ENCODE measurements at places on chromosomes 11 and 22.
A peak's percentile ranks its signal among the peaks of the same experiment; 100 is the strongest.

DNA sequence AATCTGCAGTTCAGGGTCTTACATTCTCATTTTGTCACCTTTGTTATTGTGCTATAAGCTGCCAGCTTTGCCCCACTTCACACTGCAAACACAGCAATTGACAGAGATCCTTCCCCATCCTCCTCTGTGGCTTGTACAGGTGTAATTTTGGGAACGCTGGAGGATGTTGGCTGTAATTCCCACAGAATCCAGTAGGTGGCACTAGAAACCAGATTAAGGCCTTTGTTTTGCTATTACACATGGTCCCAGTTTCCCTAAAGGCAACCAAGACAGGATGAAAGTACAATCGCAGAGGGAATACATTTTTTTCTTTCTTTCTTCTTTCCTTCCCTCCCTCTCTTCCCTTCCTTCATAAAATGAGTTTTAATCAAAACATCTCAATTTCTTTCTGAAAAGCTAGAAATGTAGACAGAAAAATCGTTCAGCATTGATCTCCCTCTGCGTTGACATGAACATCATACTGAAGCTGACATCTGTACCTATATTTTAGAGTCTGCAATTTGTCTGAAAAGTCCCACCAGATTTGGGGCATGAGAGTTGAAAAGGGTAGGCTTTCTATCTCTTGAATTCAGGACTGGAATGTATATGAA is 21.3 kb upstream of the NELL1 start:
- DNase-seq = peak; percentile 12

GRCh38 chr22:46929046-46929709 is 166.7 kb downstream of the TBC1D22A start:
- DNase-seq = no peak

DNA sequence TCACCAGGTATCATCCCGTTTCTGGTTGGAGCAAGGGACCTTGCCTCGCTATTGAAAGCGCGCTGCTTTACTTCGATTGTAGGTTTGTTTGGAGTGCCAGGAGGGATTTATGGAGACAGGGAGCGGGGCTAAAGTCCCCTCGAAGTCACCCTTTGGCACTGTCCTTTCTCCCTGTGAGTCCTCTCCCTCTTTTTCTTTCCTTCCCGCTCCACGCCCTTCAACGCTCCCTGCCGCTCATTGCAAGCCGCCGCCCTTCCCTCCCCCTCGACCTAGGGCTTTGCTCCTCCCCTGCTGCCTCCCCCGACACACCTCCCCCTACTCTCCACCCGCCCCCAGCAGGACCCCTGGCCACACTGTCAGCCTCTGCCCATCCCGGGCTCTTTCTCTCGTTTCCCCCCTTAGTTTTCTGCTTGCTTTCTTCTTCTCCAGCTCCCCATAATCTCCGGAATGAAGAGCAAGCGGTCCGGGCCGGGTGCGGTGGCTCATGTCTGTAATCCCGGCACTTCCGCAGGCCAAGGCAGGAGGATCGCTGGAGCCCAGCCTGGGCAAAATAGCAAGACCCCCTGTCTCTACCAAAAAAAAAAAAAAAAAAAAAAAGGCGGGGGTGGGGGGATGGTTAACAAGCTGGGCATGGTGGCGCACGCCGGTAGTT is 41.0 kb downstream of the AHNAK start:
- DNase-seq = no peak

DNA sequence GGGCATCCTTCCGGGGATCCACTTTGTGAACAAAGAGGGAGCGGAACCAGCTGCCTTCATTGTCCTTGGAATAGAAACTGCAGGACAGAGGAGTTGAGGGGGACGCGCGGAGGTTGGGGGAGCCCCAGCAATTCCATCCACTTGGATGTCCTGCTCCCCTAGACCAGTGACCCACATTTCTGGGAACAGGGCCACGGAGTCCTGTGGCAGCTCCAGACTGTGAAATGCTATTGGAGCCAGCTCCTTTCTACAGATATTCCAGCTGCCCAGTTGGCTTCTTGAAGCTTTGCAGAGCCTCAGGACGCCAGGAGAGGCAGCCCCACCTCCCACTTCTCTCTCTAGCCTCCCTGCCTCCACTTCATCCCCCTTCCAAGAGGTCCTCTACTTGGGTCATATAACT is 10.5 kb downstream of the NIPSNAP1 start:
- DNase-seq = no peak

DNA sequence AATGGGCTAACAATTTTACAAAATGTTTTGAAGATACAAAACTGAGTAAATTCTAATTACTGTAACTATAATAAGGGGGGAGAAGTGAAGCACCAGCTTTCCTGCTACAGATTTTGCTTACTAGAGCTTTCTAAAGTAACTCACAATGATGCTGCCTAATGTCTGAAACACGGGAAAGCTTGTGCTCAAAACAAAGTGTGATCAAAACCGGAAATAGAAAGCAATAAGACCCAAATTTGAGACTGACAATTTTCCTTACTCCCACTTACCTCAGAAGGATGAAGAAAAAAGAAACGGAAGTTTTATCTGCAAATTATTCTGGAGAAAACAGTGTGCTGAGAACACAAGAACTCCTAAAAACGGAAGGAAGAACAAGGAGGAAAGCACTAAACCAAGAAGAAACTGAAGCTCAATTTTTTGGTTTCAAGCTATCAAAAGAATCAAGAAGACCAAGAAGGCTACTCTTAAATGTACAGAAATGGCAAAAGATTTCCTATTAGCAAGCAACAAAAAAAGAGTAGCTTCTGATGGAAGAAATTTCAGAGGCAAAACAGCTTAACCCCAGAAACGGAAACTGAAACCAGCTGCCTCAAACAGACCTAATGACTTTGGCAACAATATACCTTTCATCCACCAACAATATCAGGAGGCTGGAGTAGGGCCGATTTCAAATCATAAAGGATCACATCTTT is 33.4 kb downstream of the AMBRA1 start:
- DNase-seq = no peak

DNA sequence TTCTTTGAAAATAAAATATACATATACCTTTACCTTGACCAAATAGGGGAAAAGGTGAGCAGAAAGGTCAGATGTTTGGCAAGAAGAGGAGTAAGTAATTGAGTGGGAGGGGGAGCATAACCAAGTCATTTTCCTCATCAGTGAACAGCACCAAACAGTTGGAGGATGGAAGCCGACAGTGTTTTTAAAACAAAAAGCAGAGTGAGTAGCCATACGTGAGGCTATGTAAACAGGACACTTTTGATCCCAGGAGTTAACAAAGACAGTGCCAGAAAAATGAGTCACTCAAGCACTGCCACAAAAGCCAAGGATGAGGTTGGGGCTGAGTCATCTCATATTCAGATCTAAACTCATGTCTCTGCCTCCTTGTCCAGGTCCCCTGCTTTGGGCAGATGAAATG is 734.7 kb downstream of the KCNA4 start:
- peak; percentile 88 for DNase-seq

DNA sequence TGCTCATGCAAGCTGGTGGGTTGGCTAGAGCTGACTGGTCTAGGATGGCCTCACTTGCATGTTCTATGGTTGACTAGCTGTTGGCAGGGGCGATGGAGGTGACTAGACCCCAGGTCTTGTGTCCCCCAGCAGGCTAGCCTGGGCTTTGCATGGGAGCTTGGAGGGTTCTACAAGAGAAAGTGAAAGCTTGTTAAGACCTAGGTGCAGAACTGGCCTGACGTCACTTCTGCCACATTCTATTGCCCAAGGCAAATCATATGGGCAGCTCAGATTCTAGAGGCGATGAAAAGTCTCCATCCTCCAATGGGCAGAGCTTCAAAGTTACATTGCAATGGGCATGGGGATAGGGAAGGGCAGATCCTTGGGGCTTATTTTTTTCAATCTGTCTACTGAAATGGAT is 170.9 kb downstream of the MIAT start:
- no peak for DNase-seq

DNA sequence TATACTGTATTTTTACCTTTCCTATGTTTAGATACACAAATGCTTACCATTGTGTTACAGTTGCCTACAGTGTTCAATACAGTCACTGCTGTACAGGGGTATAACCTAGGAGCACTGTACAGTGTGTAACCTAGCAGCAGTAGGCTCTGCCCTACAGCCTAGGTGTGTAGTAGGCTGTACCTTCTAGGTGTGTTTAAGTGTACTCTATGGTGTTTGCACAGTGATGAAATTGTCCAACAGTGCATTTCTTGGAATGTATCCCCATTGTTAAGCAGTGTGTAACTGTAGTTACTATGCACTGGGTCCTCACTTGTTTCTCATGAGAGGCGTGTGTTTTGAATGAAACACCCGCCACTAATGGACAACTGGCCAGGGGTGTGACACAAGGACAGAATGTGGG is 269.0 kb downstream of the OPCML start:
- DNase-seq = no peak

DNA sequence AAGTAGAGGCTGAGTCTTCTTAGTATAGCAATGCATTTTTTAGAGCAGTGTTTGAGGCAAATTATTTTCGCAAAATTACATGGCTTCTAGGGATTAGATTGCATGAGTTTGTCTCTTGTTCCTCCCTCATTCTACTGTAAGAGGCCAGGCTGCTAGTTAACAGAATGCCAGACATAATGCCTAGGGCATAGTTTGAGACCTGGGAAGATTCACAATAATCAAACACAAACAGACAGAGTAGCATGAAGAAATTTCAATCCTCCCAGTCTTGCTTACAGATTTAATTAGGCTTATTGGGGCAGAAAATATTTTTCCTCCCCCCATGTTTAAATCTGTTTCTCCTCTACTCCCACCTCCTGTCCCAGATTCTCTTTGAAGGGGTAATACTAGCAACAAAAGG is 48.3 kb downstream of the ARHGEF12 start:
- DNase-seq = no peak

DNA sequence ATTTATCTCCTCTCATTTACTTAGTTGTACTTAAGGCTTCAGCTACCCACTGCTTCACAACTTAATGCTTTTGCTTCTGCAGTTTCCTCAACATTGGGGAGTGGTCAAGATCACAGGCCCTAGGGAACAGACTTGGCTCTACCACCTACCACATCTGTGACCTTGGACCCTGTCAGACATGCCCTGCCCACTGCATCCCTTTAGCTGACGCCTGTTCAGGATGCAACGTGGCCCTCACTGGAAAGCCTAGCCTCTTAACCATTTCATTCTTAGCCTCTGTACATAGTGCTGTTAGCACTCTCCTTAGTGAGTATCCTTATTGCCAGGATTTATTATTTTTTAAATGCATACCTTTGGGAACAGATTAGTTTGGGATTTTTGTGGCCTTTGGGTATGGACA is 34.4 kb downstream of the TNRC6B start:
- DNase-seq = no peak

DNA sequence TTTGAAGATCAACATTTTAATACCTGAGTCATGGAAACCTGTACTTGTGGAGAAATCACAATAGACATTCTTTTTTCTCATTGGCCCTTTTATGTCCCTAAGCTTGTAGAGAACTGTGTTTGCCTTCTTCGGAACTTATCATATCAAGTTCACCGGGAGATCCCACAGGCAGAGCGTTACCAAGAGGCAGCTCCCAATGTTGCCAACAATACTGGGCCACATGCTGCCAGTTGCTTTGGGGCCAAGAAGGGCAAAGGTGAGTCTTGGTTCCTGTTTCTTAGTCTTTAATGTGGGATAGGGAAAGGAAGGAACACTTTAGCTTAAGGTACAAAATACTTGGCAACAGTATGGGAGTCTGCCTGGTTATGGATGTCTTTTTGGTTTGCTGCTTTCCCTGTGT is 44.2 kb downstream of the CTNND1 start:
- no peak for DNase-seq

DNA sequence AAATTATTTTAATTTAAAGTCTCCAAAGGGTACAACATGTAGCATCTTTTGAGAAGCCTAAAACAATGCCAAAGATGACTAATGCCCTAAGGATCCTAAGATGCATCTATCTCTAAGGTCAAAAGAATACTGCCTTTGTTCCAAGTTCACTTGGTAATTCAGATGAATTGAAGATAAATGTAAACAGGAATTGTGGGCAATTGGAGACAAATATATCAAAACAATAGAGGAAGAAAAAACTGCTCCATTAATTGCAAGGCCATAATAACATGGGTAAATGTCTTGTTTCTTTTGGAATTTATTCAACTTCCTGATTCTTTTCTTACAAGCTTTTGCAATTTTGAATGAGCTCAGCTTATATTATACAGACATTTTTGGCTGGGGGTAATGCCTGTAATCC is 338.6 kb downstream of the TTC28 start:
- DNase-seq = no peak

DNA sequence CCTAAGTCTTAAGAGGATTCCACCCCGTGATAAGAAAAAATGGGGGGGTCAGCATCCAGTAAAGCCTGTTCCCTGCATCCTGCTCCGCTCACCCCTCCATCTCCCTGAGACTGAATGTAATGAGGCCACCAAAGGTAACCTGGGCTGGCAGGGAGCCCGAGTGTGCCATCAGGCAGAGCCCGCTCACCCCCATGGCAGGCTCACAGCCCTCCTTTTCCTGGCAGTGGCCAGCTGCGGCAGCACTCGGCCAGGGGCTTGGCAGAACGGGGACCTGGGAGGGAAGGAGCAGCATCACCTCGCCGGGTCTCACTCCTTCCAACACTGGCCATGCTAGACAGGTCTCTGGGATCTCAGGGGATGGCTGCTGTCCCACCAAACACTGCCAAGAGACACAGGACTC is 64.4 kb downstream of the PRDM11 start:
- DNase-seq = no peak

GRCh38 chr11:34546511-34547209 is 33.1 kb upstream of the ELF5 start:
- DNase-seq = no peak

DNA sequence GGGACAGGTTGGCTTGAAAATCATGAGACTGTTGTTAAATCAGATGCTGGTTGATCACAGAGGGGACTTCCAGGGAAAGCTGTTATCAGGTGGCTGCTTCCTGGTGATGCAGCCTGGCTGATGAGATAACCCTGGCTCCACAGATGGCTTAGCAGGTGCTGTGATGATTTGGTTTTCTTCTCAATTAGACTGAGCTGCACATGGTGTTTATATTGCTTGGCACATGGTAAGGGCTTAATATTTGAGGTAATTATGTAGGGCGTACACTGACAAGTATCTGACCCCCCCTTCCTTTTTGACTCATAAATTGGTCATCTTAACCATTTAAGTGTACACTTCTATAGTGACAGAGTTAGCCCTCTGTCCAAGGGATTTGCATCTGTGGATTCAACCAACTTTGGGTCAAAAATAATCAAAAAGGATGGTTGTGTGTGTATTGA is 7.0 kb downstream of the RPS3 start:
- no peak for DNase-seq

DNA sequence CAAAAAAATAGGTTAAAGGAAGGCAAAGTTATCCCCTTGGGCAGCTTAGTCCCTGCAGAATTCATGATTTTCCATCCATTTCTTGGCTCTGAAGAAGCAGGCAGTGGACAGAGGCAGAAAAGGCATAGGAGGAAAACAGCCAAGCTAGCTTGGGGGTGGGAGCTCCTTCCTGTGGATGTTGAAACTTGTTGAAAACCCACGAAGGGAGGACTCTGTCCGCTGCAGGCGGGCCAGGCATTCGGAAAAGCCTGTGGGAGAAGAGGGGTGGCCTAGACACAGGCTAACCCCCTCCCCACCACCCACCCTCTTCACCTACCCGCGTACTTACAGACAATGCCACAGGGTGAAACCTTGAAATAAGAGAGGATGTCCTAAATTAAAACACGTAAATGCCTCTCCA is 72.1 kb downstream of the C22orf31 start:
- DNase-seq = no peak
